Retina (tissue), 1 donor: ENCODE measurements at places on chromosomes 6 and 20.

DNA sequence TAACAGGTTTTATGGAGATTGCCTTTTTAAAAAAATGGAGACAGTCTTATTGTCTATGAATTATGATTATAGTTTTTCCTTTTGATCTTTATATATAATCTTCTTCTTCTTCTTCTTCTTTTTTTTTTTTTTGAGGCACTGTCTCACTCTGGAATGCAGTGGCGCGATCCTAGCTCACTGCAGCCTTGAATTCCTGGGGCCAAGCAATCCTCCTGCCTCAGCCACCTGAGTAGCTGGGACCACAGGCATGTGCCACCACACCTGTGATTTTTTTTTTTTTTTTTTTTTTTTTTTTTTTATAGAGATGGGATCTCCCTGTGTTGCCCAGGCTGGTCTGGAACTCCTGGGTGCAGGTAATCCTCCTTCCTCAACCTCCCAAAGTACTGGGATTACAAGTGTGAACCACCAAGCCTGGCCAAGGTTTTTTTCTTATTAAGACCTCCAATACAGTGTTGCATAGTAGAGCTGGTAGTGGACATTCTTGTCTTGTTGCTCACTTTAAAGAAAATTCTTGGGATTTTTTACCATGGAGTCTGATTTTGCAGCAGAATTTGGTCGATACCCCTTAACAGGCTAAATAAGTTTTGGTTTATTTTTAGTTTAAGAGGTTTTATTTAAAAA, 46.5 kb downstream of the STK4 start:
- no peak for DNase-seq

- no peak for DNase-seq
These were observed 350.5 kb downstream of the ZFAND3 start for GRCh38 chr6:38169977-38170526.

DNA sequence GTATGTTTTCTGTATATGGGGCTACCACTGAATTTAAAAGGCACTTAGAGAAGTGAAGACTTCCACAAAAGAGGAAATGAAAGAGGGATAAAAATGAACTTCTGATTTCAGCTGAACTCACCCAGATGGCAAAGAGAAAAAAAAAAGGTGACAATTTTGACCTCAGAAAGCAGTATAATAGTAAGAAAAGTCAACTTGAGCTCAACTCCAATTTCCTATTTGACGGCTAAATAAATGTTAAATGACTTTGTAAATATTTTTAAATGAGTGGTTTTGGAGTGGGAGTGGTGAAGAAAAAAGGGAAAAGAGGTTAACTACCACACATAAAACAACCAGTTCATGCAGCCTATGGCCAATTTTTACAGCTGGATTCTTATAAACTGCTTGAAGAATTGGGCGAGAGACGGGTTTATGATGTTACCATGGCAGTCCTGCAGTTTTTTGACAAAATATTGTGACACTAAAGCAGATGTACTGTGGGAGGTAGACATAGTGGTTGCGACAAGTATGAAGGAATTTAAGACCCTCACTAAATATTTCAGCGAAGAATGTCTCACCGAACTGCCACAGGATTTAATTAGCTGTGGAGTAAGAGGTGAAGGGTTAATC, 49.8 kb upstream of the ADTRP start:
- no peak for DNase-seq

GRCh38 chr6:47250302-47250701, 59.4 kb downstream of the TNFRSF21 start:
- DNase-seq, result no peak

DNA sequence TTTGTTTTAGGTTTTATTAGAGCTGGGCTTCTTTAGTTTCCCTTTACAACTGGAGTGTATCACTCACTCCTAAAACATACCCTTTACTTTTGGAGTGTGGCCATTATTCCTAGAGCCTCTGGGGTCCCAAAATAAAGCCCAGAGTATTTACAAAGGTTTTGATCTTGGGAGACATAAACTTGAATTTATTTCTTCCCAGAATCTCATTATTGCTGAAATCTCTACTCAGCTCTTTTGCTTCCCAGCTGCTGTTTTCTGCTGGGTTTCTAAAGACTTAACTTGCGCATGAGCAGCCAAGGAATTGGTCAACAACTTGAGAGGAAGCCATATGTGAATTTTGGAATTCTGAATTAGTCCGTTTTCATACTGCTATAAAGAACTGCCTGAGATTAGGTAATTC, 94.5 kb upstream of the NRSN1 start:
- no peak for DNase-seq

- DNase-seq, result no peak
These were observed 36.5 kb downstream of the ATP9A start for GRCh38 chr20:51731731-51732095.

DNA sequence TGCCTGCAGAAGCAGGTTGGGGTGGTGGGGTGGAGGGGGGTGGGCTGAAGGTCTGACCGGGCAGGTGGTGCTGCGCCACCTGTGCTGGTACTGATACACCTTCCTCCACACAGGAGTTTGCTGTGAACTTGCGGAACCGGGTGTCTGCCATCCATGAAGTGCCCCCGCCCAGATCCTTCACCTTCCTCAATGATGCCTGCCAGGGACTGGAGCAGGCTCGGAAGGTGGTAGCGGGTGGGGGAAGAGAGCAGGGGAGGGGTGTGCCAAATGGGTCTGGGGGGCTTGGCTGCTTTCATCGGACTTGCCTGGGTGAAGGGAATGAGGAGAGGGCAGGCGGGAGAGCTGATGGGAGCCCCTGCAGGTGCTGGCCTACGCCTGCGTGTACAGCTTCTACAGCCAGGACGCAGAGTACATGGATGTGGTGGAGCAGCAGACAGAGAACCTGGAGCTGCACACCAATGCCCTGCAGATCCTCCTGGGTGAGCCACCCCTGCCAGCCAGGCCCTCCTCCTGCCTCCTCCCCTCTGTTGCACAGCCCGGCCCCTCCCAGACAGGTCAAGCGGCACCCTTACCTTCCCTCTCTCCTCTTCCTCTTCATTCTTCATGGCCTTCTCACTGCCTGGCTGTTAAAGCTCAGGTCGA, 6.7 kb downstream of the DNPH1 start:
- DNase-seq, result no peak

- DNase-seq, result no peak
These were observed 12.6 kb downstream of the MCM3 start for GRCh38 chr6:52271852-52272460.

- no peak for DNase-seq
These were observed 198.9 kb upstream of the SASH1 start for GRCh38 chr6:148143771-148144170.

DNA sequence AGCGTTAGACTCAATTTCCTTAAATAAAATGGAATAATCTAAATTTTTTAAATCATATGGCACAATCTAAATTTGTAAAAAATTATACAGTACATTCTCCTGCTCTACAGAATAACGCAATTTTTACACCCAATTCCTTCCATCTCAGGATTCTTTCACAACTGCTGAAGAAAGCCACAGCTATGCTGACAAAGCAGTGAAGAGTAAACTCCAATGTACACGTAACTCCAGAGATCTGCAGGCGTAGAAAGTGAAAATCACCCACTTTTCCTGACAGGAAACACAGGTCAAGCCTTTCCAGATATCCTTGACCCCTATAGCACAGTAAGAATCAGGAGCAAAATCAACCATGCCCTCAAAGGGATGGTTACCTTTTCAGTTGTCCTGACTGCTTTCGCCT, 27.4 kb downstream of the EPHA7 start:
- DNase-seq, result no peak

GRCh38 chr6:83127976-83128375, 60.5 kb downstream of the DOP1A start:
- DNase-seq, result no peak

DNA sequence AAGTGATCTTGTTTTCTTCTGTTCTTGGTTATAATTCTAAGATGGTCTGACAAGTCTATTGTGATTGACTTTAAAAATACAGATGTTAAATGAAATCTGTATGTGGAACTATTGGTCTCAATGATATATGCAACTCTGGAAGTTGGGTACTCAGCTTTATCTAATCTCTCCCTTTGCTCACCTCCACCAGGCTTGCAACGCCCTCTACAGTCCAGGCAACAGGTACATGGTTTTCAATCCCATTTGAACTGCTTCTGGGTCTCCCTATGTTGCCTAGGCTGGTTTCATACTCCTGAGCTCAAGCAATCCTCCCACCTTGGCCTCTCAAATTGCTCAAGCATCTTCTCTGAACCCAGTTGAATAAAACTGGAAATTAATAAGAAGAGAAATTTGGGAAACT, 25.6 kb upstream of the HLA-DQB1 start:
- DNase-seq, result no peak

DNA sequence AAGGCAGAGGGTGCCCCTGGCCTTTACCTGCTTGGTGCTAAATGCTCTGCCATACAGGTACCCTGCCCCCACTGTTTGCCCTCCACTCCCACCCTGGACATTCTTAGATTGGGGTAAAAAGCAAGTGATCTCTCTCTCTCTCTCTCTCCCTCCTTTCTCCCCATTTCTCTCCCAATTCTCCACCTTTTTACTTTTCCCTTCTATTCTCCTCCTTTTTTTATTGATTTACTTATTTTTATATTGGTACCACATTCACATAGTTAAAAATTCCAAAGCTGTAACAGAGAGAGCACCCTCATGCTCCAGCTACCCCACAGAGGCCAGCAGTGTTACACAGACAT, 37.7 kb upstream of the ID1 start:
- no peak for DNase-seq

GRCh38 chr6:31617010-31617409, 2.0 kb downstream of the AIF1 start:
- no peak for DNase-seq

DNA sequence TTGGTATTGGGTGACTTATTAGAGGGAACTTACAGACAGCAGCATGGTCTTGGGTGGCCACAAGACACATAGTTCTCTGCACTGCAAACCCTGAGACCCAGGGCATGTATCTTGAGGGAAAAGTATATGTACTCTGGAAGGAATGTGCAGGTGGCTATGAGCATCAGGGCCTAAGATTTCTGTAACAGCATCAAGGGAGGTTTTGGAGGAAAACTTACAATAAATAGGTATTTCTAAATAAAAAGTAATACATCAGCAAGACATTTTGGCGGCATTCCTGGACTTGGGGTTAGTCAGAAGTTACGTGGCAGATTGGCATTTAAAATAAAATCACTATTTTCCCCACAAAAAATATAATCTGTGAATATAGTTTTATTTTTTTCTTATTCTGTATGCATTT, 8.0 kb upstream of the STX7 start:
- DNase-seq, result no peak

- no peak for DNase-seq
These were observed 306.4 kb upstream of the PRND start for GRCh38 chr20:4415281-4415680.

DNA sequence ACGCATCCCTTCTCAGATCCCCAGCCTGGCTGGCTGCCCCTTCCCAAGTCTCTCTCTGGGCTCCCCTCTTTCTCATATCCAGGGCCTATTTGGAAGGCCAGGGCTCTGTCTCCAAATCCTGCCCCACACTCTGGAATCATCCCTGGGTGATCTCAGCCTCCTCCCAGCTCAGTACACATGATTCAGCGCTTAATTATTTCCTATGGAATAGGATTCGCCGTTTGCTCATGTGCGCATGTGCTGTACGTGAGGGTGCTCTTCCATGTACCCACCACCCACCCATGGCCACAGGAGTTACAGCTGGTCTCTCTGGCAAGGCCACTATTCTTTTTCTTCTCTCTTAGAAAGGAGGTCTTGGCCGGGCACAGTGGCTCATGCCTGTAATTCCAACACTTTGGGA, 81.7 kb upstream of the FOXP4 start:
- no peak for DNase-seq

- no peak for DNase-seq
These were observed 166.0 kb downstream of the ARID1B start for GRCh38 chr6:156943166-156943565.

DNA sequence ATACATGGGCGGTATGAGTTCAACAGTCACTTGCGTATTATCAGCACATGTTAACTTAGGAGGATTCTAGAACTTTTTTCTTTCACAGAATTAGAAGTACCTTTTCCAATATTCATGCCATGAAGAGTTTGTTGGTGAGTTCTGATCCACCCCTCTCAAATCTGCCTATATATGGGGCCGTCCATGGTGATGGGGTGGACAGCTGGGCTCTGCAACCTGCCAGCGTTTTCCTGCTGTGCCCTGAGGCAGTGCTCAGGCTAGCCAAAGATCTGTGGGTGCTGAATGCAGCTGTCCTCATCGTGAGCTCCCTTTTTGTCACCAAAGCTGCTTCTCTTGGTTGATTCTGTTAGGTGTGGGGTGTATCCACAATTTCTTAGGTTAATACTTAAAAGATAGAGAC, 88.7 kb downstream of the THBS2 start:
- no peak for DNase-seq

- DNase-seq, result no peak
These were observed 481.6 kb downstream of the PRKN start for GRCh38 chr6:162245830-162246420.

DNA sequence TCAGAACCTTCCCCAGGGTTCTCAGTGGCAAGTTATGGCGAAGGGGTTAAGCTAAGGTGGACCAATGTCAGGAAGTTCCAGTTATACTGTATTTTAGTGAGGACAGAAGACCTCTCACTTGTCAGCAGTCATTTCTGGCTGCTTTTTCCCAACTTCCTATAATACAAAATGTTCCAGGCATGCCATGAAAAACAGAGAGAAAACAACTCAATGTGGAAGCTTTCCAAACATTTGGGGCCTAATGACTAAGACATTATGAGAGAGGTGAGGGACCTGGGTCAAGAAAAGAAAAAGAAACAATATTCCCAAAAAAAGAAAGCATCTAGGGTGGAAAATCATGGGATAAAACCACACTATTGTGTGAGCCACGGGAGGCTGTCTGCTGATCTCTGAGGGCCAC, 99.9 kb upstream of the MAP3K4 start:
- DNase-seq, result no peak

- DNase-seq, result no peak
These were observed 124.1 kb upstream of the THEMIS start for GRCh38 chr6:128024969-128025368.

- no peak for DNase-seq
These were observed 24.3 kb upstream of the LSM14B start for GRCh38 chr20:62097881-62098407.

DNA sequence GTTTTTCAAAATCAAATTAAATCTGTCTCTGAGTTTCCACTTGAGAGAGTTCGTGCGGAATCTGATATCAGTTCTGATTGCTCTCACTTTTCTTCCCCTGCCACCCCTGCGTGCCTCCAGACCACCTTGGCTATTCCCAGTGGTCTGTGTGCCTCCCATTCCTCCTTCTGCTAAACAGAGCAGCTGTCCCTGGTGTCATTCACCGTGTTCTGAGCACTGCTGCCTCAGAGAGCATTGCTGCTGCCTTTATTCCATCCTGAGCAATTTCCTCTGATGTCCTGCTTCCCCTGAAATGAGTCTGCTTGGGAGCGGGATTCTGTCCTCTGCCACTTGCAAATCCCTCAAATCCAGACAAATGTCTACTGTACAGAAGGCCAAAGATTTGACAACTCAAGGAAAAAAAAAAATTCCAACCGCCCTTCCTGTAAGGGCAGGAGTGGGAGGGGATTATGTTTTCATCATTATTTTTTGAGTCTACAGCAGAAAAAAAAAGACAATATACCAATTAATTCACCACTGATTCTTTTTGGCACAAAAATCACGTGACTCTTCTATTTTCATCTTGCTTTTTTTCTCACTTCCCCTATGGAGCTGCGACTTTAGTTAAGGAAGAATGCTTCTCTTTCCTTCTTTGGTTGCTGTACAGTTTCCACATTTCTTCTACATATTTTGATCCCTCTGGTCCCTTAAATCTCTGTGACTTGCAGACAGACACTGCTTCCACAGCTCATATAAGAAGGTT, 833.0 kb downstream of the EPHA7 start:
- DNase-seq, result no peak

GRCh38 chr6:18049646-18050045, 62.2 kb upstream of the KIF13A start:
- no peak for DNase-seq

GRCh38 chr20:44031001-44031574, 116.4 kb downstream of the TOX2 start:
- peak; percentile 38 for DNase-seq
